ENCODE measurements at places on chromosomes 5 and 9. TPM values are rescaled to one million over a fixed set of nuclear protein-coding genes. Genes with fewer than 3 reads are reported as not detected.

GPX3 gene
- total RNA-seq, result 21.5 TPM

PCDHA4 gene
- 0.37 TPM for total RNA-seq

CARTPT gene
- total RNA-seq, result not detected

FLT4 gene
- 0.31 TPM for total RNA-seq

RMND5B gene
- 25.6 TPM for total RNA-seq

IRGM gene
- not detected for total RNA-seq

TMEM161B gene
- 9.6 TPM for total RNA-seq

ZFR gene
- 86.9 TPM for total RNA-seq

SIT1 gene
- 0.25 TPM for total RNA-seq

GIN1 gene
- total RNA-seq, result 5.3 TPM

All from aortic smooth muscle cell (primary cell).